ENCODE measurements at places on chromosomes 16 and 17.
A peak's percentile ranks its signal among the peaks of the same experiment; 100 is the strongest.

- no peak for DNase-seq
Observed at GRCh38 chr17:69424287-69425041, 10.0 kb downstream of the MAP2K6 start.

GRCh38 chr16:86577314-86577971 is 906 bp upstream of the FOXL1 start:
- DNase-seq: peak; percentile 88

DNA sequence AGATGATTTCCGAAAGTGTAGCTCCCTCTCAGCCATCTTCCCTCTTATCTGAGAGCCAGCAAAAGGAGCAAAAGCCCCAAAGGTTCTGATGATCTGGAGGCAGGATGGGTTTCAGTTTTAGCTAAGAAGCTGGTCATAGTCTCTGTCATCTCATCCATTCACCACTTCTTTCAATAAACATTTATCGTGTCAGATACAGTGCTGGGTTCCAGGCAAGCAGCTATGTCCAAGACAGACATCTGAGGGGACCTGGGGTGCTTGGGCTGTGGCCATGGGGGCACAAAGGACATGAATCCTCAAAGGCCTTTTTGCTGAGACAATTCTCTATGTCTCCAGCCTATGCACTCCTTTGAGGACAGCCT is 1.0 kb upstream of the ETV4 start:
- DNase-seq: no peak

GRCh38 chr17:65259696-65260485 is 122.7 kb downstream of the RGS9 start:
- DNase-seq: no peak

- no peak for DNase-seq
Observed at GRCh38 chr16:84630009-84630408, 12.1 kb upstream of the COTL1 start.

Data from NCI-H2171 treated with DMSO at 0.1 percent for 48 hours (cell line).